ENCODE measurements at places on chromosomes 11 and 22.
A peak's percentile ranks its signal among the peaks of the same experiment; 100 is the strongest.

GRCh38 chr11:69157156-69157821 is 1.6 kb downstream of the SMIM38 start:
- peak; percentile 75 for DNase-seq

DNA sequence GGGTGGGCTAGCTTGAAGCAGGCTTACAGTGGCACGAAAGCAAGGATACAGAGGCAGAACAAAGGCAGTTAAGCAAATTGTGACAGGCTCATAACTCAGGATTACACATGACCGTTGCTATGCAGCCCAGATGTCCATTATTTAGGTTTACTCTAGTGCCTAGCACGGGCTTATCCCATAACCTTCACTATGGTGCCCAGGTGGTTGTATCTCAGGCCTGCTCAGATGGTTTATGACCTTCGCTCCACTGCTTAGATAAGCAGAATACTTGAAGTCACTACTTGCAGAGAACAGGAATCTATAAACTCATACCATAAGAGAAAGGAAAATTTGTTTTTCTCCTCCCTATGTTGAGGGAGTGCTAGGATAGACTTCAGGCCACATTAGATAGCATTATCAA is 9.0 kb downstream of the OR6M1 start:
- no peak for DNase-seq

DNA sequence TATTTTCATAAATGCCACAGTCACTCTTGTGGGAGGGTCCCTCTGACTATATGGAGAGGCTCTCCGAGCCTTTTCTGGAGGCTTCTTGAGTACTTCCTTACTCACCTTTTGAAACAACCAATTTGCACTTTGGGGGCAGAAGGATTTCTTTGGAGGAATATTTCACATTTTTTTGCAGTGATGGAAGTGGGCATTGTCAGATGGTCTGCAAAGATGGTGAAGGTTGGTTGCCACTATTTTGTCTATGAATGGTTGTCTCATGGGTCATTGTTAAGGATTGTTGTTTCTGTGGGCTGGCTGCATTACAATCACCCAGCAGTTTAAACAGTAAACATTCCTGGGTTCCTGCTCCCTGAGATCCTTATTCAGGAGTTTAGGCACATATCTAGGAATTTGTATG is 388.2 kb downstream of the TMEM135 start:
- DNase-seq = no peak

GRCh38 chr11:14423633-14424032 is 64.7 kb upstream of the RRAS2 start:
- DNase-seq = no peak

- no peak for DNase-seq
Observed at GRCh38 chr11:64734811-64735724, 8.9 kb downstream of the RASGRP2 start.

Measured in ecto neural progenitor cell (in vitro differentiated cells).